Memory B cell (primary cell): ENCODE measurements at places on chromosomes 4 and X.

DNA sequence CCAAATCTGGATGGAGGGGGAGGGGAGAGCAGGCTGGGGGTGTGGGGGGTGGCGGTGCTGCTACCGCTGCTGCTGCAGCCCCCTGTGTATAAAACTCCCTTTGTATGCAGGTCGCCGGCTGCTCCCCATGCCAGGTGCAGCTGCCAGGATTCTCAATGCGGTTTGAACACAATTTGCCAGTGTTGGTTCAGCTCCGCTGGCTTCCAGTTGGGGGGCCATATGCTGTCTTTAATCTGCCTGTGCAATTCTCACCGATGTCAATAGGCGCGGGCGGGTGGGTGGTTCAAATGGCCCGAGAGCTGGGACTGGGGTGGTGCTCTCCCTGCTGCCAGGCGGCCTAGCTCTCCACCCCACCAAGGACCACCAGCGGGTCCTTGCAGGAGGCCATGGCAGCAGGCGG lies 257.6 kb downstream of the BCOR start:
- DNase-seq, result no peak

- DNase-seq, result no peak
Observed at GRCh38 chrX:115023139-115023538, 5.7 kb upstream of the IL13RA2 start.

DNA sequence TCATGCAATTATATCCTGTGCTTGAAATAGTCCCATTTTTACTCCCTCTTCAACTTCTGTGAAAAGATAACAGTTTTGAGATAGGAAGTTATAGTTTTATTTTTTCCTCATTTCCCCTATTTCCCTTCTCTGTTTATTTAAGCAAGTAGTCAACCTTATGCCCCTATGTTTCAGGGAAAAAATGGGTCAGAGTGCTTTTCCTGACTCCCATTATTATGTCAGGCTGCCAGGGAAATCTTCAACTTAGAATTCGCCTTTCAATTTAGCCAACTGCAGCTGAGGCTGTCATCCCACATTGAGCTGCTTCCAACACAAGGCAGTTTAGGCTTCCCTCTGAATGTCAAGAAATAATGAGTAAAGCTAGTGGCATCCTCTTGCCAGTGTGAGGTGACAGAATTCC lies 42.3 kb downstream of the NXT2 start:
- no peak for DNase-seq

DNA sequence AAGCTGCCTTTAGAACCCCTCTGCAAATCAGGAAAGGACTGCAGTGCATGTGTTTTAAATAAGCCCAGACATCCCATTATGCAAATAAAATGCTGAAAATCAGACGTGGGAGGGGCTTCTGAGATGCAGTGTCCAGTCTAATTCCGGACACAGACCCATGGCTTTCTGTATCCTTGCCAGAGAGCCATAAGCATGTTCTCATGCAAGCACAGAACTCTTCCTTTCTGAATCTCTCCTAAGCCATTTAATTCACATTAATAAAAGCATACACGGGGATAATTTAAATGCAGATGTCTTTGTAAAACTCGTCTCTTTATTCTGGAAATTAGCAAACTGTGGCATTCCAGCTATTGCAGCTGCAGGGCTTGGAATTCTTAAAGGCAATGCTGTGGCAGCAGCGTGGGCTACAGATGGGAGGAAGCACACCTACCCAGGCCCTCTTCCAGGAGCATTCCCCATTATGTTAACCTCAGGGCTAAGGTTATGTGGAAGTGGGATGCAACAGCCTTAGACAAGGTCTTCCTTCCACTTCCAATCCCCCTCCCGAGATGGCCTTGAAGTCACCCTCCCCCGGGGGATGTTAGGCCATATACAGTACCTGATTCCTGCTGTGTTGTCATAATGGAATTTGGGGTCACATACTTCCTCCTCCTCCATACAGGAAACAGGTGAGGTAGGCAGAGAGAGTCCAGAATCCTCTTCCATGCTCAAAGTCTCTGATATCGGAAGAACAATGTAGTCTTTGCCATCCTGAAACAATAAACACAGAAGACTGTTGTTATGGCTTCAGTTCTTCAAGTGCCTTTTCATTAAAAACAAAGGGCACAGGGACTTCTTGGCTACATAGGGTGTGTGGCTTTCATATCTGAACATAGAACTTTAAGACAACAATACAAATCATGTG lies 38.1 kb downstream of the KDR start:
- DNase-seq, result no peak

DNA sequence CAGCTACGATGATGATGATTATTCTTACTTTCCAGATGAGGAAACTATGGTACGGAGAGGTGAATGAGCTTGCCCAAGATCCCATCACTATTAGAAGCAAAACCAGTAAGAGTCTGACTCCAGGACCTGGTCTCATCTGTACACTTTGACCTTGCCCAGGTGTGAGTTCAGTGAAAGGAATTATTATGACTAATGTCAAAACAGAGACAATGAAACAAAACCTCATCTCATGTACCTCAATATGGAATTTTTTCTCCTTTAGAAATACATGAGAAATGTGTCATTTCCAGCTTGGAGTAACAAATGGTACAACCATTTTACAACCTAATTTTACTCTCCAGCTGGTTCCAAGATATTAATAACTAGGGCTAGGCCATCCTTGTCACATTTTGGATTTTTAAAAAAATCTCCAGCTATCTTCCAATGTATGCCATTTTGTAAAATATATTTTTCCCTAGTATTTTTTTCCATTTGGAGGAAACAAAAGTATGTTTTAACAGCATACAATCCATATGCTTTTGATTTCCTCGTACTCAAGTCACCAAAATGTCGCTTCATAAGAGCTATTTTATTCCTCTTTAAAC lies 213.8 kb downstream of the PTTG2 start:
- DNase-seq, result no peak

- DNase-seq, result no peak
Observed at GRCh38 chr4:90118527-90119195, 8.5 kb upstream of the CCSER1 start.

DNA sequence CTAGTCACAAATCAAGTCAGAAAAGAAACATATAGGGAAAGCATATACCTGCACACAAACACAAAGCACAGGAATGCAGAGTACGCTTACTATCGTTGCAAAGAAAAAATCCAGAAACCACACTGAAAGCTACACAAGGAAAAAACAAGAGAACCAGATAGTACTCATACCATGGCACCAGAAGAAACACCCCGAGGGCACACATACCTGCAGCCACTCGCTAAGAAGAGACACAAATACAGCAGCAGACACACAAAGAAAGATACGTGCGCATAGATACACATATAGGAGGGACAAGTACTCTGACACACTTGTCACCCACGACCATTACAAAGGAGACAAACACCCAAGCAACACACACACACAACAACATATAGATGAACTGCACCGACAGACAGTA lies 1.4 kb upstream of the SLC38A5 start:
- DNase-seq, result no peak

DNA sequence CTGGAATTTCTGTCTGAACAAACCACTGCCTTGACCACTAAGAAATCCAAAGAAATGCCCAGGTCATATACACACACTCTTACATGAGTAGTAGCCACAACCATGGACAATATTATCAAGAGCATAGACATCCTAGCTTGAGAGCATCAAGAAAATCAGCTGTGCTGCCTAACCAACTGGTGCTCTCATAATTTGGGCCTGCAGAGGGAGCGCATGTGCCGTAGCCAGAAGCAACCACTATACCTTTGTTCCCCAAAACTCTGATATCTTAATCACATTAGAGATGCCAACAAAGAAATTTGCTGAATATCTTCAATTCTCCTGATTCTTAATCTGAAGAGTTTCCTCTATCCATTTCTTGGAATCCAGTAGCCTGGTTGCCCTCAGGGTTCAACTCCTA lies 163.6 kb downstream of the ZNF674 start:
- peak; percentile 9 for DNase-seq

DNA sequence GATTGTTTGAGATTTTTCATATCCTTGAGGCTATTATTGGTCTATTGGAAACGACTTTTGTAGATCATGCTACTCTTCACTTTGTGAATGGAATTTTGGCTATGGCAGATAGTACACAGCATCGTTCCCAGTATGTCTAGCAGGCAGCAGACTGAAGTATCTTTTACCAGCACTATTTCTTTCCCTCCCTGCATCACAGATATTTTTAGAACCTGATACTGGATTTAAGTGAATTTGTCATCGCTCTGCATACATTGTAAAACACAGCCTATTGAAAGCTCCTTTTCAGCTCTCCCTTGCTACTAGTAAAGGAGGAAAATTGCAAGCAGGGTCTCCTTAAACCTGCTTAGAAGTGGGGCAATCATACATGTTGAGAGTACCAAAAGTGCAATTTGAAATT lies 133.6 kb downstream of the LUZP4 start:
- DNase-seq, result no peak
